ENCODE measurements at places on chromosomes 16 and 17.

- no peak overlapping the region for H3K27ac ChIP-seq
- no peak overlapping the region for H3K4me3 ChIP-seq
- H3K36me3 ChIP-seq: peaks cover 14% of the 10 kb centered on the region
- H3K4me1 ChIP-seq: peaks cover 10% of the 10 kb centered on the region
- H3K27me3 ChIP-seq: no peaks in the 10 kb centered on the region
Measured at GRCh38 chr16:21156767-21157467, 1.6 kb upstream of the LDAF1 start.

- H3K4me3 ChIP-seq: no peak overlapping the region
- H3K4me1 ChIP-seq: peaks cover 12% of the 10 kb centered on the region
- peaks cover 12% of the 10 kb centered on the region for H3K36me3 ChIP-seq
Measured at GRCh38 chr16:86573215-86573614, 5.1 kb upstream of the FOXL1 start.

DNA sequence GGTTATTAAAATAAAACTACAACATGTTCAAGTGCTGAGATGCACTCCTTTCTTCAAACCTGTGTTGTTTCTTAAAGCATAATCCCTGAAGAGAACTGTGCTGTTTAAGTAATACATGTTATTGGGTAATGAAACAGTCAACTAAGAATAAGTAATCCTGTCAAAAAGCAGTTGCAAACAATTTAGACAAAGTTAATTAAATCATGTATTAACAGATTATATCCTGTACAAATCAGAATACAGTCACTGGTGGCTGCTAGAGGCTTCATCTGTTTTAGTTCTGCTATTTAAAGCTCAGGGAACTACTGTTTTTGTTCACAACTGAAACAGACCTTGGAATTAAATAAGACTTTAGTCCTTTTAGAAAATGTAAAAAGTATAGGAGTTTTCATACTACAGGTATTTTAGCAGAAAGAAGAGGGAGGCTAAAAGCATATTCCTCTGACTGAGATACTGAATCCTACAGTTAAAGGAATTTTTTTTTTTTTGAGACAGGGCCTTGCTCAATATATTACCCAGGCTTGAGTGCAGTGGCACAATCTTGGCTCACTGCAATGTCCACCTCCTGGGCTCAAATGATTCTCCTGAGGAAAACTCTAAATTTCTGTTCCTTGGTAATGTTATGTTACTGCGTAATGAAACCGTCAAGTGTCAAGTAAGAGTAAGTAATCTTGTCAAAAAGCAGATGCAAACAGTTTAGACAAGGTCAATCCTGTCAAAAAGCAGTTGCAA lies 27.3 kb upstream of the ITGA2B start:
- H3K36me3 ChIP-seq: peaks cover 41% of the 10 kb centered on the region
- H3K27ac ChIP-seq: peak overlapping the region; percentile 10
- H3K4me3 ChIP-seq: no peak overlapping the region
- H3K27me3 ChIP-seq: no peaks in the 10 kb centered on the region

- peaks cover 15% of the 10 kb centered on the region for H3K36me3 ChIP-seq
- H3K27me3 ChIP-seq: no peaks in the 10 kb centered on the region
- no peak for DNase-seq
- no peak overlapping the region for H3K4me3 ChIP-seq
Measured at GRCh38 chr17:30808785-30809286, 15.7 kb downstream of the CRLF3 start.

- H3K4me1 ChIP-seq: no peaks in the 10 kb centered on the region
- DNase-seq: no peak
- no peak overlapping the region for H3K4me3 ChIP-seq
- H3K36me3 ChIP-seq: peaks cover 98% of the 10 kb centered on the region
- H3K27me3 ChIP-seq: no peaks in the 10 kb centered on the region
Measured at GRCh38 chr17:63399316-63399715, 46.8 kb downstream of the CYB561 start.

DNA sequence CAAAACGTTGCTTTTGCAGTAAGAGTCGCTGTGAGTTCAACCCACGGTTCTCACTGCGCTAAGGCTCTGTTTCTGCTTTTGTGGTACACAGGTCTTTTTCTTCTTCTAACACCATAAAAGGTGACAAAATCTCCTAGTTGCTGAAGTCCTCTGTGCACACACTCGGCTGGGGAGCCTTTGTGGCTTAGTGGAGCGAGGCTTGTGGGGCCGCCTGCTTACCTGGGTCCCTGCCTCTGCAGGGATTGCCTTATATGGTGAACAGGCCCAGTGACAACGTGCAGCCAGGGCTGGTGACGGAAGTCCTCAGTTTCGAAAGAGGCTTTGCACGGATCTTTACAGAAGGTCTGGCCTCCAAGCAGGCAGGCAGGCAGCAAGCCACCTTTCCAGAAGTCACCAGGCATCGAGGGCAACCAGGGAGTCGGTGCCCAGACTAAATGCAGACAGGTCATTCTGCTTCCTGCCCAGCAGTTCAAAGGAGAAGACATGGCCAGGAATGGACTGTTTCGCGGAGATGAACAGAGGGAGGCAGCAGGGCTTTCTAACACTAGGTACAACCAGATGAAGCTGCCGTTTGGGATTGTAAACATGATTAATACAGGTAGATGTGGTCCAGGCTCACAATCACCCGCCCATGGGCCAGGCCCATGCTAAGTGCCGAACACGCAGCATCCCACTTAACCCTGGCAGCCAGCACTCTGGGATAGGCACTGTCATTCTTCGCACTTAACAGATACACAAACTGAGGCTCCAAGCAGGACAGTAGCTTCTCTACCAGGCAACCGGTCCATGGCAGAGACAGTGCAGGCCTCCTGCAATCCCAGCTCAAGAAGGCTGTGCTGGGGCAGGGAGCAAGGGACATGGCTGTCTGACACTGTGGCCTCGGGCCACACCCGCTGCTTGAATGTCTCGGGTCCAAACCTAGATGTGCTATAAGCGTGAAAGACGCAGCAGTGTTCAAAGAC lies 10.7 kb upstream of the MEAK7 start:
- DNase-seq: no peak
- H3K36me3 ChIP-seq: no peaks in the 10 kb centered on the region
- H3K4me3 ChIP-seq: no peak overlapping the region
- peaks cover 4% of the 10 kb centered on the region for H3K4me1 ChIP-seq
- no peak overlapping the region for H3K27ac ChIP-seq

GRCh38 chr17:82963104-82963950 lies 116.1 kb upstream of the METRNL start:
- H3K27ac ChIP-seq: no peak overlapping the region
- H3K36me3 ChIP-seq: no peaks in the 10 kb centered on the region
- H3K27me3 ChIP-seq: no peaks in the 10 kb centered on the region
- peak; percentile 77 for DNase-seq
- no peaks in the 10 kb centered on the region for H3K4me1 ChIP-seq
- no peak overlapping the region for H3K4me3 ChIP-seq

- no peaks in the 10 kb centered on the region for H3K27me3 ChIP-seq
- no peak for DNase-seq
- no peaks in the 10 kb centered on the region for H3K36me3 ChIP-seq
- H3K4me1 ChIP-seq: peaks cover 12% of the 10 kb centered on the region
Measured at GRCh38 chr17:35183332-35183731, 10.9 kb downstream of the SLC35G3 start.

GRCh38 chr17:78039581-78039980 lies 81.1 kb downstream of the TNRC6C start:
- H3K4me1 ChIP-seq: peaks cover 18% of the 10 kb centered on the region
- no peak for DNase-seq
- no peak overlapping the region for H3K4me3 ChIP-seq
- no peak overlapping the region for H3K27ac ChIP-seq
- no peaks in the 10 kb centered on the region for H3K27me3 ChIP-seq

GRCh38 chr17:33560165-33560564 lies 267.1 kb upstream of the ASIC2 start:
- DNase-seq: no peak
- no peaks in the 10 kb centered on the region for H3K36me3 ChIP-seq

- H3K36me3 ChIP-seq: no peaks in the 10 kb centered on the region
- H3K27me3 ChIP-seq: no peaks in the 10 kb centered on the region
- no peaks in the 10 kb centered on the region for H3K4me1 ChIP-seq
- no peak overlapping the region for H3K27ac ChIP-seq
Measured at GRCh38 chr17:76943781-76944213, 75.6 kb downstream of the MGAT5B start.

GRCh38 chr17:2959371-2960130 lies 103.9 kb downstream of the OR1D5 start:
- peak overlapping the region; percentile 93 for H3K27ac ChIP-seq
- H3K4me3 ChIP-seq: no peak overlapping the region
- H3K4me1 ChIP-seq: peaks cover 39% of the 10 kb centered on the region
- no peaks in the 10 kb centered on the region for H3K27me3 ChIP-seq

GRCh38 chr16:53816211-53816836 lies 112.4 kb downstream of the FTO start:
- no peaks in the 10 kb centered on the region for H3K27me3 ChIP-seq
- H3K4me1 ChIP-seq: peaks cover 27% of the 10 kb centered on the region
- H3K27ac ChIP-seq: peak overlapping the region; percentile 91
- no peak for DNase-seq

- no peak overlapping the region for H3K4me3 ChIP-seq
- H3K36me3 ChIP-seq: no peaks in the 10 kb centered on the region
- H3K27ac ChIP-seq: no peak overlapping the region
- peaks cover 7% of the 10 kb centered on the region for H3K27me3 ChIP-seq
- H3K4me1 ChIP-seq: no peaks in the 10 kb centered on the region
Measured at GRCh38 chr16:88132836-88133506, 181.7 kb downstream of the BANP start.

DNA sequence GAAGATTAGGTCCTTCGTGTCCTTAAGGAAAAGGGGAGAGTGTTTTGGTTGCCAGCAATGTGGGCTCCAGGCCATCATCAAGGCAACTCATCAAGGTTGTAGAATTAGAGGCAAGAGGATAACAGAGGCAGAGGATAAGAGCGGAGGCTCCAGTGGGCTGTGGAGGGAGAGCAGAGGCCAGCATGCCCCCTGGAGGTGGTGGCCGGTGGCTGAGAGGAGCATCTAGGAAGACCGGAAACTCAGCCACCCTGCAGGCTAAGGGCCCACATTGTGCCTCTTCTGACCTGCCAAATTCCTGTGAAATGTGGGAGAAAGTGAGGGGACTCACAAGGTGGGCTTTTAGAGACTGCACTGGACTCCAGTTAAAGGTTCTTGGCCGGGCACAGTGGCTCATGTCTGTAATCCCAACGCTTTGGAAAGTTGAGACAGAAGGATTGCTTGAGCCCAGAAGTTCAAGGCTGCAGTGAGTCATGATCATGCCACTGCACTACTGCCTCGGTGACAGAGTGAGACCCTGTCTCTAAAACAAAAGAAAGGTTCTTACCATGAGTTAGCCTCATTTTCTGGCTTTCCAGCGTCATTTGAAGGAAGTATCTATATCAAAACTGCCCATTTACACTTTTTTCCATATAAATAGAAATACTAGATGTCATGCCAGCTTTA lies 62.7 kb upstream of the ADORA2B start:
- H3K36me3 ChIP-seq: no peaks in the 10 kb centered on the region
- no peak overlapping the region for H3K4me3 ChIP-seq
- H3K4me1 ChIP-seq: peaks cover 3% of the 10 kb centered on the region
- no peaks in the 10 kb centered on the region for H3K27me3 ChIP-seq

DNA sequence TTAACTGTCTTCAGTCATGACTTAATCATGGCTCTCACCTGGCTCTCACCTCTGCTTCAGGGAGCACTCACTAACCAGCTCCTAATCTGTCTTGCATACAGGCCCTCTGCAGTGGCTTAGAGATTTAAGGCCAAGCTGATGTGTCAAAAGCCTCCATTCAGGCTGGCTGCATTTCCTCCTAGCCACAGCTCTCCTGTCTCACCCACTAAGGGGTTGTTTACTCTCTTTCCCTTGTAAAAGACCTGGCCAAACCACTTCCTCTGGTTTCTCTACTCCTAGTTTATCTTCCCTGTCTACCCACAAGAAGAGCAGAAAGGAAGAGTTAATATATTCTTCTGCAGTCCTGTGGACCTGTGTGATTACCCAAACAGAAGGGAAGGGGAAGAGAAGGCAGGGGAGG lies 9.3 kb upstream of the ASIC2 start:
- H3K27me3 ChIP-seq: peaks cover 6% of the 10 kb centered on the region
- no peak overlapping the region for H3K27ac ChIP-seq
- H3K36me3 ChIP-seq: no peaks in the 10 kb centered on the region
- H3K4me1 ChIP-seq: no peaks in the 10 kb centered on the region
- H3K4me3 ChIP-seq: no peak overlapping the region
- DNase-seq: no peak

DNA sequence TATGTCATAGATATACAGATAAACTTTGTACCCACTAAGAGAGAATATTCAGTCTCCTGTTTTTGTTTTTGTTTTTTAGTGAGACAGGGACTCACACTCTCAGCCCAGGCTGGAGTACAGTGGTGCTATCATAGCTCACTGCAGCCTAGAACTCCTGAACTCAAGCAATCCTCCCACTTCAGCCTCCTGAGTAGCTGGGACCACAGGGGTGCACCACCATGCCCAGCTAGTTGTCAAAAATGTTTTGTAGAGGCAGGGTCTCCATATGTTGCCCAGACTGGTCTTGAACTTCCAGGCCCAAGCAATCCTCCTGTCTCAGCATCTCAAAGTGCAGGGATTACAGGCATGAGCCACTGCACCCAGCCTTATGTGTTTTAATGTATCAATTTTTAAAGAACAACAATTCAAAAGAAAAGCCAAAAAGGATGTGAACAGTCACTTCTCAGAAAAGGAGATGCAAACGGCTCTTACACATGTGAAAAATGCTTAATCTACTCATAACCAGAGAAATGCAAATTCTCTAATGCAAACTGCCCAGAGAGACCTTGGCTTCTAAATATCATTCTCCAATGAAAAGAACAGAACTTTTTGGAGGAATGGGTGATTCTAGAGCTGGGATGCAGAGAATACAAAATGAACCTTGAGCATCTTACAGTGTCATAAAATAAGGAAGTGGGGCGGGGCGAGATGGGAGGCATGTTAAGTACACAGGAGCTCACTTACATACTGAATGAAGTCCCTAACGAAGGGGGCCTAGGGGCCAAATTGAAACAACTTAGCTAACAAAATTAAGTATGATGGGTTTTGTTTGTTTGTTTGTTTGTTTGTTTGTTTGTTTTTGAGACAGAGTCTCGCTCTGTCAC lies 7.3 kb upstream of the CMTM3 start:
- H3K4me3 ChIP-seq: no peak overlapping the region
- no peaks in the 10 kb centered on the region for H3K36me3 ChIP-seq
- DNase-seq: no peak
- no peaks in the 10 kb centered on the region for H3K27me3 ChIP-seq

DNA sequence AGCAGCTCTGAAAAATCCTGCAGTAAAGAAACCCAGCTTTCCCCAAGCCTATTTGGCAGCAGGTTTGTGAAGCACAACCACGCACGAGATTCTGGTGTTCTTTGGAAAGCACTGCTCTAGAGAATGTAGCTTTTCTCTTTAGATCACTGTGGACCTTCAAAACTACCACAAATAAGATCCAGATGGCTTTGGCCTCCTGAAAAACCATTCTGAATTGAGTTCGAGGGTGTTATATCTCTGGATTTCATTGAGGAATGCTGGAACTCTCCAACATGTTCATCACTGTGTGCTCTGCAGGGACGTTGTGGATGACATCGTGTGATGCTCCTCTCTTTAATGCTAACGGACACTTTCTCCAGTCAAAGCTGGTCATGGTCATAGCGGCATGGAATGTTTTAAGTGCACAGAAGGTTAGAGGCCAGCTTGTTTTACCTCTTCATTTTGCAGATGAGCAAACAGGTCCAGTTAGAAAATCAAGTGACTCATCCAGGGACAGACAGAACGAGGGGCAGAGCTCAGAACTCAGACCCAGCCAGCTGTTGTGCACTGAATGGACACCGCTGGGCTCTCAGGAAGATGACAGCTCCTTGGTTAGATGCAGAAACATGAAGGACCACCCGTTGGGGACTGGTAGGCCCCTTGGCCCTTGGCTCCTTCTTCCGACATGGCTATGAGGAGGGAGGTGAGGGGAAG lies 37.2 kb downstream of the CCDC42 start:
- no peak for DNase-seq
- H3K4me3 ChIP-seq: no peak overlapping the region
- no peaks in the 10 kb centered on the region for H3K36me3 ChIP-seq
- no peaks in the 10 kb centered on the region for H3K4me1 ChIP-seq

Measured in RWPE2 (cell line).